ENCODE measurements at places on chromosomes 5 and 9.

GRCh38 chr9:134497283-134497860 is 144.2 kb upstream of the COL5A1 start:
- DNase-seq: no peak

DNA sequence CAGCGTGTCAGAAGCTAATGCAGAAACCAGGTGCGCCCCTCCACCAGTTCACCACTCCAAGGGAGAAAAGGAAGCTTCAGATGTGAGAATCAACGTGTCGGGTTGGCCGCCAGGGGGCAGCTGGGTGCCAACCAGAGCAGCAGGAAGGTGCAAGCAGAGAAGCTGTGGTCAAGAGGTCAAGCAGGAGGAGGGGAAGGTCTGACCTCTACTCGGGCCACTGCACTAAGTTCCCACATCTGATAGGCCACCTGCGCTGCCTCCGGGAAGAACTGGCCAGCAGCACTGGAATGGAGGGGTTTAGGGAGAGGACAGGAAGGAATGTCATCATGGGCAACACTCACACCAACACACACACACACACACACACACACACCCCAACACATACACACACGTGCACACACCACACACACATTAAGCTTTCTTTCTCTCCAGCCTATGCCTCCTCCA is 31.4 kb downstream of the ANXA6 start:
- DNase-seq: peak; percentile 61

DNA sequence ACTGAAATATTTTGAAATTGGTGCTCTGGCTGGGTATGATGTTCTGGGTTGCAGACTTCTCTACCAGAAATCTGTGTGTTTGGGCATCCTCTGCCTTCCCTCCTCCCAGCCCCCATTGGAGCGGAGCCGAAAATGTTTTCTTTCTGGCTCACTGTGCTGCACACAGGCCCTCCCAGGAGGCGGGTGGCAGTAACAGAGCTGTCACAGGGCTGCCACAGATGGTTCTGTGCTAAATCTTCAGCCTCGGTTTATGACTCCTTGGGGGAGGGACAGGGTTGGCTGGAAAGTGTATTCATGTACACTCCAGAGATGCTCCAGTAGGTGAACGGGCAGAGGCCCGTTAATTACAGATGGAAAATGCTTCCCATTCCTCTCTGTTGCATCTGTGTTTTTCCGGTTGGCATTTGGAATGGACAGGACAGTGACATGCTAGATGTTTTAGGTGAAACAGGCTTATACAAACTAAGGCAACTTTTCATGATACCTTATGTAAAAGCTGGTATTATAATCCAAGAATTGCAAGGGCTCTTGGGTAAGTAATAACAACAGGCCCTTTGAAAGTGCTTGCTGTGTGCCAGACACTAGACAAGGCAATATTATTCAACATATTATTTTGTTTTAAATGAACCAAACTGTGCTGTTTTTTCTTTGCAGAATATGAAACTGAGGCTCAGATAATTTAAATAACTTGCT is 180.2 kb downstream of the ADCY2 start:
- DNase-seq: no peak

DNA sequence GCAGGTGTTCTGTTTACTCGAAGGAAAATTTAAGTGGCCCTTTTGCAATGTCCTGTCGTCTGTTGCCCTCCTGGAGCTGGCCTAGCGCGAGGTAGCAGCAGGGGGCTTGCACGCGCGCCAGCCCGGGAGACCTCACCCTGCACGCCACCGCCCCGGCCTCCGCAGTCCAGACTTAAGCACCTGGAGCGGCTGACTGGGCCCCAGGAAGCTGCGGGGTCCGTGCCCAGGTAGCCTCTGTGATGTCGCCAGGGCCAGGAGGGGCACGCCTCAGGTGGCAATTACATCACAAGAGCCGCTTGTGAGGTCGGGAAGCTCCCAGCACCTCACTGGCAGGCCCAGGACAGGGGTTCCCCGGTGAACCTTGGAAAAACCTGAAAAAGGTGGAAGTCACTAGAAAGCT is at the start of gene SAXO1:
Gene SAXO1 (minus strand): TSS at position 195 of the 400 bp plus-strand sequence. CDS start 301 bp downstream, outside the sequence.
- DNase-seq: no peak

DNA sequence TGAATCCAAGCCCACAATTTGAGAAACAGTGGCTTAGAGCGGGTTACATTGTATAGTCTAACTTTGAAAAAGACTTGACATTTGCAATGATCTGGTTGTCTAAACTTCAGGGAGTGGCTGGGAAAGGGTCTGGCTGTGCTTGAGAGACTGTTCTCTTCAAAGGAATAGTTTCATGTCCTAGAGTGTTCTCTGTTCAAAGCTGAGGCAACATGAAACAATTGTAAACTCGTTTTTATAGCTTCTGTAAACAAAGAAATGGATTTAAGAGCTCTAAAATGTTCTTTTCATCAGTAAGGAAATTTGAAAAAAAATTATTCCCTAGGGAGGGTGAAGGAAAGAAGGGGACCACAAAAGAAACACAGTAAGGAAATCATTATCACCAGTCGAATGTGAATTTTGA is 41.6 kb downstream of the FOCAD start:
- no peak for DNase-seq

DNA sequence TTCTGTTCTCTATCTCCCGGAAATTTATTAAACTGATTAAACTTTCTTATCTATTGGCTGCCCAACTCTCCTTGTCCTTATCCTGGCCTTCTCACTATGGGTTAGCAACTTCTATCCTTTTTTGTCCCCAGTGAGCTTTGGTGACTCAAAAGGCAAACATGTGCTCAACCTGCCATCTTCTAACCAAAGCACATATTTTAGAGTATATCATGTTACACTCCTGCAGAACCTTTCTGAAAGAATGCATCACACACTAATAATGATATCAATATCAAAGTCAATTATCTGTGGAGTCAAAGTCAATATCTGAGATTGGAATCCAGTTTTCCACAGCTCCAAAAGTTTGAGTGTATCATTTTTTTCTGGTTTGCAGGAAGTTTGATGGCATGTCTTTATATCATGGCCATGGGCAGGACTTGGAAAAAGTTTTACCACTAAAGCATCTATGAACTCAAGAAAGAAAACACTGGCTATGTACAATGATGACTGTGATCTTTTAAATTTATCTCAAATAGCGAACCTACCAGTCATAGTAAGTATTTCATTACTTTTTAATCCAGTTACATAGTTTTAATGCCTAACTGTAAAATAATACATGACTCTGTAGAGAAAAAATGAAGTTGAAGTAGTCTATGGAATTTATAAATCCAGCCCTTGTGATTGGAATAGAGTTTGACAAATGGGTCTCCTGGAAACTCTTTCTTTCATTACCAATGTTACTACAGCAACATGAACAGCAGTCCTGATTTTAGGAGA is 166.8 kb downstream of the DROSHA start:
- DNase-seq: peak; percentile 89

DNA sequence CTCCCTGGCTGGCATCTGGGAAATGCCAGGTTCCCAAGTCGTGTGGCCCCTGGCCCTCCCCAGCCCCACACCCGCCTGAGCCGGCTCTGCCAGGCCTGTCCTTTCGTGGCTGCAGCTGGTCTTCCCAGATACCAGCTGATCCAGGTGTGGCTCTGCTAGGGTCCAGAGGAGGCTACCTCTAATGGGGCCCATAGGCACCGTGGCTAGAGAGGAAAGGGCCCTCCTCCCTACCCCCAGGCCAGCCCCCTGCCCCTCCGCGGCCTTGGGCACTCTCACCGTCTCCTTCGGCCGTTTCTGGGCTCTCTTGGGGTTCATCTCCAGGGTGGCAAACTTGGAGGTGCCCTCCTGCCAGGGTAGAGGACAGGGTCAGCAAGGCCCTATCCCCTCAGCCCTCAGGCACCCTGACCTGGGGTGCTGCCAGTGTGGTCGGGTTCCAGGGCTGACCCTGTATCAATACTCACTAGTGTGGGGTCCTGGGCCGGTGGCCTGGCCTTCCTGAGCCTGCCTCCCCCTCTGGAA is 17.0 kb downstream of the RALGDS start:
- DNase-seq: no peak

- DNase-seq: no peak
These were observed 94.8 kb downstream of the ERCC6L2 start for GRCh38 chr9:95970317-95970716.

- no peak for DNase-seq
These were observed 95.3 kb upstream of the RASGRF2 start for GRCh38 chr5:80864706-80865435.

DNA sequence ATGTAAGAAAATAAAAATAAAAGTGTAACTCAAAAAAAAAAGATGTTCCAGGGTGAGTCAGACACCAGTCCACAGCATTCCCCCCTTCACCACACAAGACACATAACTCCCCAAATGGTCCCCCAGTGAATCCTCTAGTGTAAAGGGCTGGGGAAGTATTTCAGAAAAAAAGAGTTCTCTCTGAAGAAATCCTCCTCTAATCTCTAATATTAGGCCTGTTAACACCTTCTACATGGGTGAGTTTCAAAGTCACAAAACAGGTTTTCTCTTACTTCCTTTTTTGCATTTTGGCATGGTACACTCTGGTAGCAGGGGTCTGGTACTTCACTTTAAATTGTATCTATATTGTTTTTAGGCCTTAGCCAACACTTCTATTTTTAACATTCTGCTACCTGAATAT is 28.2 kb downstream of the RNF145 start:
- DNase-seq: no peak

- no peak for DNase-seq
These were observed 63.3 kb upstream of the SLC30A5 start for GRCh38 chr5:69030358-69031062.

- no peak for DNase-seq
These were observed 6.5 kb downstream of the MCIDAS start for GRCh38 chr5:55220433-55221185.

GRCh38 chr9:79928661-79929223 is 357.0 kb downstream of the TLE4 start:
- no peak for DNase-seq

GRCh38 chr9:130013326-130013725 is 29.7 kb downstream of the FNBP1 start:
- no peak for DNase-seq

DNA sequence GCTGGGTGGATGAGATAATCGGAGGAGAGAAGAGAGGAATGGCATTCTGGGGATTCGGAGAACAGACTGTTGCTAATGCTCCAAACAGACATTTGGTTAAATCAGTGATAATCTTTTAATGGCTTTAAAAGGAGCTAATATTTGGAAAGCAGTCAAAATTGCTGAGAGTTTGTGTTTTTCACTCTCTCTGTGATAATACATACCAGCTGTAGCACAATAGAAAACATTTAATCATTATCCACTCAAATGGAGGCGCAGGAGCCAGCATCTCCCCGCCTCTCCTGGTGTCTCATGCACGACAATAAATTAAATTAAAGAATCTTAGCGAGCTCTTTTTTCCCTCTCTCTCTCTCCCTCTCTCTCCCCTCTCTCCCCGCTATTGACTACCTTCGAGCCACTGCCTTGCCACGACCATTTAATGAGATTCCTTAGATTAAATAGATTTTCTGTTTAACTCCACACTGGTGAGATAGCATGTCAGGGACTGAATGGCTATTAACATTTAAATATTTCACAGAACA is 268.6 kb upstream of the MVB12B start:
- DNase-seq: no peak

DNA sequence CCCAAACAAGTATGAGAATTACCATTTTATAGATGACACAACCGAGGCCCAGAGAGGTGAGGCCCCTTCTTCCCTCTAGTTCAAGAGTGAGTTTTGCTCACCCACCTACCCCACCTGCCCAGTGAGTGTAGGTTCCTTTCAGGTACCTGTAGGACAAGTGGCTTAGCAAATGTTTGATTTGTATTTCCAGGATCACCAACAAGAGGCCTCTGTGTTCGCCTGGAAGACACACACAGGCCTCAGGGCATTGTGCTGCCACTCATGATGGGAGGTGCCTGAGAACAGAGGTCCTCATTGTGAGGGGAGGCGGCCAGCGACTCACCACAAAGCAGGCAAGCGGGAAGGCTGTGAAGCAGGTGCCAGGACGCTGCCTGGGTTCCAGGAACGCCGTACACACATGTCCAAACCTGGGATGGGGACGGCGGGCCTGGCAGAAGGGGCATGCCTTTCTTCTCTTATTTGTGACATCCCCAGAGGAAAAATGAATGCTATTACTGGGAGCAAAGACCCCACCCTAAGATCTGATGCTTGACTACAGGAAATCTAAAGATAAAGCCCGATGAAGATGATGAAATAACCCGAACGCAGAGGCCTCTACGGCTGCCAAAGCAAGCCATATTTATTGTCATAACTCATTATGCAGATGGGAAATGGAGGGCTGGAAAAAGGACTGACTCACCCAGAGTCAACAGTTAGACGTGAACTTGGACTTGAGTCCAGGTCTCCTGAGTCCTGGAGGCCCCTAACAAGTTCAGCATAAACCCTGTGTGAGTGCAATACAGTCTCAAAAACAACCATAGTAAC is 60.2 kb upstream of the SLC25A51 start:
- DNase-seq: peak; percentile 98

DNA sequence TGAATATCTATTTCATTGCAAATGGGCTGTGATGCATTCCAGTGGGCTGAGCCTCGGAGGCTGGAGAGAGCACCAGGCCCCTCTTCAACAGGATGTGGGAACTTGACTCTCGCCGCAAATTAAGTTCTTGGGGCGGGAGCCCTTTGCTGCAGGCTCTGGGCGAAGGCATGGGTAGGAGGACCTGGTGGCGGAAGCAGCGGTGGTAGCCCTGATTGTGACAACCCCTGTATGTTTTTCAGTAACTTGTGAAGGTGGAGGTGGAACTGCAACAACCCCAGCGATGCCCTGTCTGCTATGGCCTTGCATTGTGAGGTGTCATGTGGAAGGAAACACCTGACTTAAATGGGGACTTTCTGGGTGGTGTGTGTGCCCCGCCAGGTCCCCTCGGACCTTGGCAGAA is 9.4 kb downstream of the FYB1 start:
- no peak for DNase-seq

GRCh38 chr9:126497660-126498275 is 116.0 kb upstream of the LMX1B start:
- no peak for DNase-seq

DNA sequence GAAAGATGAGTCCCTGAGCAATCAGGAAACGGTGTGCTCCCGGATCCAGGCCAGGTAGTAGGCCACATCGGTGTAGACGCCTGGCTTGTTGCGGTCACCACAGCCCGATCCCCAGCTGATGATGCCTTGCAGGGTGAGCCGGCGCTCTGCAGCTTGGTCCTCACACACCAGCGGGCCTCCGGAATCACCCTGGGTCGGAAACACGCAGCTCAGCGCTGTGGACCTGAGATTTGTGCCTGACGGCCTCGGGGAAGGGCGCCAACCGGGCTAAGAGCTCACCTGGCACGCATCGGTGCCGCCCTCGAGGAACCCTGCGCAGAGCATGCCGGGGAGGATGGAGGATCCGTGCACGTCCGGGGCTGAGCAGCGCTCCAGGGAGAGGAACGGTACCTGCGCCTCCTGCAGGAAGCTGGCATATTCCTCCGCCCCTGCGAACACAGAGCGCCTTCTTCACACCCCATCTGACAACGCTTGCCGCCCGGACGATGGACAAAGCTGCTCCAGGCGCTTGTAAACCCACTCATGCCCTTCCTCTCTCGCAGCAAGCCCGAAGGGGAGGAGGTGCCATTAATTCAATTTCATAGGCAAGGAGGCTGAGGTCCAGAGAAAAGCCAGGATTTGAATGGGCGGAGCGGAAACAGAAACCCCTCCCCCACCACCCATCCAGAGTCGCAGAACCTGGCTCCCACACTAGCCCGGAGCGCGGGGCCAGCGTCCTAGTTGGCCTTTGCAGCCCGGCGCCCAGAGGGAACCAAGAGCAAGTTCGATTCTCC is 2.0 kb upstream of the PFN3 start:
- DNase-seq: peak; percentile 63

- no peak for DNase-seq
These were observed 20.2 kb downstream of the GRAMD2B start for GRCh38 chr5:126443374-126443851.

GRCh38 chr9:20191228-20191840 is 402.5 kb upstream of the SLC24A2 start:
- no peak for DNase-seq
